ENCODE measurements at places on chromosomes 2 and 18.

- DNase-seq = no peak
These were observed 86.0 kb upstream of the ALPP start for GRCh38 chr2:232292395-232293154.

DNA sequence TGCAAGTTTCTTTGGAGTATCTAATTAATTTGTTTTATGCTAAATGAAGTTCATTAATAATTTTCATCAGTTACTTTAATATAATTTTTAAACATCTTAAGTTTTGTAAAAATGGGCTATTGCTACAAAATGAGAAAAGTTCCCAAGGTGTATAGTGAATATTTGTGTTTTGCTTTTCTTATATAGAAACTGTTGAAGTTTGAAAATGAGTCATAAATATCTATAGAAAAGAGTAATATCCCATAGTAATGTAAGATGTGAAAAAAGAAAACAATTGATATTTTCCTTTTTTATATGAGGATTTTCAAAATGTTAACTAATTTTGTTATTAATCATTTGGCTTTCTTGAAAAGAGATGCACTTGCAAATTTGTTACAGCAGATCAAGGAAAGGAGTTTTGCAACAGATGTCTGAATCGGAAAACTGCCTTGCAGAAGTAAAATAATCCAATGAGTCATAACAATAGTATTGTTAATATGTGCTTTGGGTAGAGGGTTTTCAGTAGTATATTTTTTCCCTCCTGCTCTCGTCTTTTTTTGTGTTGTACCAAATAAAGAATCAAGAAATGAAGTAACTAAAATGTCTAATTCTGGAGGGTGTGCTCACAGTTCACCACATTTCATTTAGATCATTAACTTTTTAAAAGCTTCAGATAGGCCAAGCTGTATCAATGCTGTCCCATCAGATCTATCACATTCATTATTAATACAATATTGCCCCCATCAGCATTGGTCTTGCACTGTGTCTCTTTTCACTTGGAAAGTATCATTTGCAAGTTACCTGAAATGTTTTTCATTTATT lies 15.5 kb downstream of the DUSP19 start:
- no peak for DNase-seq

DNA sequence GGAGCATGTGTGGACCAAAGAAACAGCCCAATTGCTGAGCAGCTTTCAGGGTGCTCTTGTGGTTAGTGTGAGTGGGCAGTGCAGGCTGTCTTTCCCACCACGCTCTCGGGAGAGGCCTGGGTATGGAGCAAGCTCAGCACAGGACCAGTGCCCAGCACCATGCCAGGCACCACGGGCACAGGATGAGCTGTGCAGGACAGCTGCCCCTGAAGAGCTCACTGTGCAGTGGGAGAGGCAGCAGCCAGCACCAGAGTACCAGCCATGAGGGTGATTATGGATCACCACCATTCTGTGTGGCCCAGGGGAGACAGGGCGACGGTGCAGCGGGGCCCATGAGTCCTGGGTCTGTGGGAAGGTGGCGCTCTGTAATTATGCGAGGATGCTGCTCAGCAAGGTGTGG lies 29.7 kb upstream of the FAHD2A start:
- no peak for DNase-seq

DNA sequence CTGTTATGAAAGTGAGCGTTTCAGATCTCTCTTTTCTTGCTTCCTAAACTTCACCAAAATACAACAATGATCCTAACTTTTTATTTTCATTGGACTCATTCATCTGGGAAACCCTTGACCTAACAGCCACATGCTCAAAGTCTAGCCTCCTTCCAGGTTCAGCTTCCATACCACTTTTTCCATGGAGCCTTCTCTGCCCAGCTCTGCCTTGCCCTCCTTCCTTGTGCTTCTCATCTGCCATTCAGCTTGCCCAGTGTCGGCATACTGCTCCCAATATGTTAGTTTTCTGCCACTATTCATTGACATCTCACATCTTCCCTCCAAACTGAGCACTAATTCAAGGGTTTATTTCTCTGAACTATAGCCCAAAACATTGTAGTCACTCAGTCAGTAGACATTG lies 214.7 kb downstream of the RAD51AP2 start:
- DNase-seq = no peak

- no peak for DNase-seq
These were observed 111.4 kb upstream of the CDC42EP3 start for GRCh38 chr2:37782721-37783371.

DNA sequence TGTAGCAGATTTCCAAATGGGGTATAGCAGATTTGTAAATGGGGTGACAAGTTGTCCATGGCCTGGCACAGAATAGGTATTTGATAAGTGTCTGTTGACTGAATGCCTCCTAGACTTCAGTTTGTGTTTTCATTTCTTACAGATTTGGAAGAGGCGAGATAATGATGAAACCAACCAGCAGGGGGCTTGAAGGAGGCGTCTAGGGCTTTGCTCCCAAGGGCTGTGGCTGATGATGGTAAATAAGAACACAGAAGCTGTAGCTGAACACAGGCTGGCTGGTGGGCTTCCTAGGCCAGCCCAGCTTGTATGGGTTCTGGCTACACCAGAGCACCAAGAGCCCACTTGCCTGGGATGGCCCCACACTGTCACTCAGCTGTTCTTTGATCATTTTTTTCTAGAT lies 19.4 kb downstream of the SFTPB start:
- DNase-seq = no peak

- DNase-seq = no peak
These were observed 138.4 kb downstream of the FAM210A start for GRCh38 chr18:13587937-13588336.

- DNase-seq = no peak
These were observed 29.4 kb downstream of the KIF1A start for GRCh38 chr2:240790370-240791220.

DNA sequence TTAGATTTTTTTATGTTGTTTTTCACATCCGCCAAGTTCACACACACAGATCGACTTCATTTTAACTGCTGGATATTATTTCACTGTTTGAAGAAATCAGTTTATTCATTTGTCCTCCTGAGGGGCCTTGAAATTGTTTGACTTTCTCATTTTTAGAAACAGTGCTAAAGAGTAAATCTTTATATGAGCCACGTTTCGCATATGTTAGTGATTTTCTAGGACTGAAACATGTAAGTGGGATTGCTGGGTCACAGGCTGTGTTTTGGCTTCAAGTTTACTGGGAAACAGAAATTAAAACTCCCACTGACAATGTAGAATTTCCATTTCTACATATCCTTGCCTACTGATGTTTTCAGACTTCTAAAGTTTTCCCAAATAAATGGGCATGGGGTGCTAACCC lies 363.8 kb downstream of the NCKAP5 start:
- no peak for DNase-seq

DNA sequence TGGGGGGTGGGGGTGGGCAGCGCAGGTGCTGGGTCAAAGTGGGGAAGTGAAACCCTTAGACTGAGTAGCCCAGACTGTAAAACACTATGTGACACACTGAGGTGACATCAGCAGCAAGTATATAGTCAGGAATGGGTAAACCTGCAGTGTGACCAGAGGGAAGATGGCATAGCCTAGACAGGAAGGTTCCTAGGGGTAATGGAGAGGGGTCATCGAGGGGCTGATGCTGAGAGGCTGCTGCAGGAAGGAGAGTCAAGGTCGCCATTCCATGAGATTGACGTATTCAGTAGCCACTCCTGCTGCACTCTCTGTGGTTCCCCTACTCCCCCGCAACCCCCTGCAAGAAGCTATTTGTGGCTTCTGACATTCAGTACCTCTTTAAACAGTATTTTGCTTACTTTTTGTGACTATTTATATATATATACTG lies 111.7 kb downstream of the CHST9 start:
- DNase-seq = no peak

DNA sequence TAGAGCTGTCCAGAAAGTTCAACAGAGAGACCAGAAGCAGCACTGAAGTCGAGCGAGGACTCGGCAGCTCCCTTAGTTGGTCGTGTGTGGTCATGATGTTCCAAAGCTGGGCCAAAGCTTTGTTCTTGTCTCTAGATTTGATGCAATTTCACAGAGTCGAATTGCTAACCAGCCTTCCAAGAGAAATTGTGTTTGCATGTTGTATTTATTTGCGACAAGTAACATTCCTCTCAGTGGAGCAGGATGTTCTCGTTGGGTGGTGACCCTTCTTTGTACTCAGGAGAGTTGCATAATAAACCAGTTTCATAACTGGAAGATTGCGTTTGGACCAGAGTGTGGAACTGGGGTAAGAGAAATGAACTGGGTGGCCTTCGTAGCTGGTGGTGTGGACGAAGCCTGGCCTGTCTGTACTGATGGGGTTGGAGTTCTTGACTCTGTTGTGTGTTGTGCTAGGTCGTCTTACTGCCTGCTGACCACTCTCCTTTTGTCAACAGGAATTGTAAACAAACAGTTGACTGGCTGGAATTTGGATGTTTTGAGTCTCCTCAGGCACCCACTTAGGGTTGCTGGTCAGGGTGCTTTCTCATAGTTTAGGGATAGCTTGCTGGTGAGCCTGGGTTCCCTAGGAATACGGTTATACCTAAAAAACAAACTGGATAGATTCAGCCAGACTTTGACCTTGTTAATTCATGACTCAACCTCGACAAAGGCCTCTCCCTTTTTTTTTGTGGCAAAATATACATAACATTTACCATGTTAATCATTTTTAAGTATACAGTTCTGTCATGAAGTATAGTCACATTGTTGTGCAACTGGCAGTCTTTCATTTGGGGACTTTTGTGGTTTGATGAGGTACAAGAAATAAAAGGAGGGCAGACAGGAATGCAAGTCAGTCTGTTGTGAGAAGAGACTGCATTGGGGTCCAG lies 28.9 kb upstream of the TOGARAM2 start:
- DNase-seq = no peak

GRCh38 chr2:20569464-20570223 lies 81.3 kb downstream of the HS1BP3 start:
- no peak for DNase-seq

- no peak for DNase-seq
These were observed 134.8 kb downstream of the EIPR1 start for GRCh38 chr2:3242747-3243369.

DNA sequence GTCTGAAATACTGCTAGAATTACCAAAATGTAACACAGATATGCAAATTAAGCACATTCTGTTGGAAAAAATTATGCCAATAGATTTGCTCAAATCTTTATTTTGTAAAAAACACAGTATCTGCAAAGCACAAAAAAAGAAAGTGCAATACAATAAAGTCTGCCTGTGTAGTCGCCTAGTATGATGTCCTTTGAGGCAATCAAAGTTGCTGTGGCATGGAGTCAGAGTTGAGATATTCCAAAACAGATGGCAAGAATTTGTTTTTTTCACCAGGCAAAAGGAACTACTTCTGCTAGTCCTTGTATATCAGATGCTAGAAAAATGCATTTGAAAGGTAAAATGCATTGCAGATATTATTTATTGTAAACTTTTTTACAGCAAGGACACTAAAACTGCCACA lies 531.3 kb upstream of the TMEFF2 start:
- no peak for DNase-seq

GRCh38 chr2:126645211-126645618 lies 10.7 kb upstream of the GYPC start:
- no peak for DNase-seq

- peak; percentile 76 for DNase-seq
These were observed at the start of gene RIF1 for GRCh38 chr2:151409601-151410484. Gene RIF1 (plus strand): TSS chr2:151409902. CDS start chr2:151410424, 522 bp downstream.

Data from spinal cord (tissue), 10 donors.